Erythroblast (primary cell): ENCODE measurements at places on chromosomes 12 and 14.

DNA sequence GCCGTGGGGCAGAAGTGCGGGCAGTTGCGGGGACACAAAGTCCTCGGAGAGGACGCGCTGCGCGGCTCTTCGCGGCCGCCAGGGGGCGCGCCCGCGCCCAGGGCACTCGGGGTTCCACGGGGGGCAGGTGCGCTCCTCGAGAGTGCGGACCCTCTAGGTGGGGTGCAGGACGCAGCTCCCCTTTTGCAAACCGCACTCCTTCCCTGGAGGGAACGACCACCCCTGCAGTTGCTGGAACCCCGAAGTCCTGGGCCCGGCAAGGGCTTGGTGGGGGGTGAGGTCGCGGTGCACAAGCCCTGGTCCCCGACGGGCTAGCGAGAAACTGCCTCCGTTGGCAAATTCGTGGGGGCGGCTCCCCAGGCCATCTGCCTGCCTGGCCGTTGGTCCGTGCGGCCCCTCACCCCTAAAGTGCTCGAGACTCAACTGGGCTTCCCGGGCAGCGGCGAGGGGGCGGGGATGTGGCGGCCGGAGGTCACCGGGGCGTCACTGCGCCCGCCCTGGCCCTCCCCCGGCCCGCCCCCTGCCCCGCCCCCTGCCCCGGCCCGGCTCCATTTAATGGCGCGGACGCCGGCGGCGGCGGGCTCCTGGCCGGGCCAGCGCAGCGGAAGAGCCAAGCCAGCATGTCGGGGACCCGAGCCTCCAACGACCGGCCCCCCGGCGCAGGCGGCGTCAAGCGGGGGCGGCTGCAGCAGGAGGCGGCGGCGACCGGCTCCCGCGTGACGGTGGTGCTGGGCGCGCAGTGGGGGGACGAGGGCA lies at the start of gene ADSS1:
Gene ADSS1 (plus strand): TSS at position 579 of the 756 bp plus-strand sequence. CDS start 42 bp downstream, at position 621.
- DNase-seq = peak; percentile 81

GRCh38 chr14:31388687-31389413 lies 31.5 kb downstream of the HEATR5A start:
- no peak for DNase-seq

DNA sequence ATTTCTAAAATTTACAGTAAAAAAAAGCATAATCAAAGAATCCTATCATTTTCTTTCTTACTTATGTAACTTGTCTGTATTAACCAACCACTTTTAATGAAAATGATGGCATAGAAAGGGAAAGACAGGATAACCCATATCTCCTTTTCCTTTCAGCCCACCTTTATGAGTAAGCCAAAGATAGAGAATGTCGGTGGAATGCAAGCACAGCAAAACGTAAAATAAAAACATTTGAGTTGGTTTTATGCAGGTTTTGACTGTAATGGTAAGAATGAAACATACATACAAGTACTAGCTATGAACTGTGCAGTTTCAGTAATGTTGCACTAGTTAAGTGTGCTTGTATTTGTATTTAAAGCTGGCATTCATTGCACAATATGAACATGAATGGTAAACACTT lies 360.3 kb downstream of the FOXG1 start:
- DNase-seq = no peak

DNA sequence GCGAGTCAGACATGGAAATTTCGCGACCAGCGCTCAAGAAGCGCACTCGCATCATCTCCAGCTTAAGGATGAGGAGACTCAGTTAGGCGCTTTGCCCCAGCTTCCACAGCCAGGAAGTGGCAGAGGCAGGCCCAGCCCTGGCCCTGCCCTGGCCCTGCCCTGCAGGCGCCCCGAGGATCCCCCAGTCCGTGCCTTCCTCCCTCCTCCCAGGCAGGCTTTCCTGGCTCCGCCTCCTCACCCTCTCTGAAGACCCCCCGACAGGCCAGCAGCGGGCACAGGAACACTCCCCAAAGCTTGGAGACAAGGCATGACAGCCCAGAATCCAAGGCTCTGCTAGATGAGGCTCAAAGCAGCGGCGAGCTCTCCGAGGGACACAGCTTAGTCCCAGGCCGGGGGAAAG lies 25.1 kb downstream of the UBR7 start:
- DNase-seq = no peak

DNA sequence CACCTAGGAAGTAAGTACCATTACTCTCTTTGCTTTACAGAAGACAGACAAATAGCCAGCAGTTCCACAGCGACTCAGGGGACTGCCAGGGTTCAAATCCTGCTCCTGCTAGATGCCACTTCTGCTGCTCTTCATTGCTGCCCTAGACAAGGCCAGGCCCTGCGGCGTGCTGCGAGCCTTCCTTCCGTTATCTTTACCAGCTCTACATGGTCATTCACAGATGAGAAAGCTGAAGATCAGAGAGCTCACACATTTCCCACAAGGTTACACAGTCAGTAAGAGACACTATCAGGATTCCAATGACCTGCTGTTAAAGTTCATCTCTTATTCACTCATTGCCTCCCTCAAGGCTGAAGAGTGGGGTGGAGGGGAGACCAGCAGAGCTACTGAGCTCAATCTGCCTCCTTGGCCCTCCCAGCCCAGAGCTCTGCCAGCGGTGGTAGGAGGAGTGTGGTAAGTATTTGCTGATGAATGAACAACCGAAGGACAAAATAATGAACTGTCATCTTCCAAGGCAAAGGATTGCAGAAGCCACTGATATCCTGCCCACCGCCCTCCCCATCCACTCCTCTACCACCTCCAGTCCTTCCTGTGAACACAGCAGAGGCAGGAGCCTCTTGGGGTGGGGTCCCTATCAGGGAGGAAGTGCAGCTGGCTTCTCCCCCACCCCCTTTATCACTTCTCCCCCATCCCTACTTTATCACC lies 14.6 kb upstream of the HDAC7 start:
- peak; percentile 82 for DNase-seq

GRCh38 chr12:78759367-78759766 lies 105.2 kb upstream of the SYT1 start:
- peak; percentile 7 for DNase-seq

DNA sequence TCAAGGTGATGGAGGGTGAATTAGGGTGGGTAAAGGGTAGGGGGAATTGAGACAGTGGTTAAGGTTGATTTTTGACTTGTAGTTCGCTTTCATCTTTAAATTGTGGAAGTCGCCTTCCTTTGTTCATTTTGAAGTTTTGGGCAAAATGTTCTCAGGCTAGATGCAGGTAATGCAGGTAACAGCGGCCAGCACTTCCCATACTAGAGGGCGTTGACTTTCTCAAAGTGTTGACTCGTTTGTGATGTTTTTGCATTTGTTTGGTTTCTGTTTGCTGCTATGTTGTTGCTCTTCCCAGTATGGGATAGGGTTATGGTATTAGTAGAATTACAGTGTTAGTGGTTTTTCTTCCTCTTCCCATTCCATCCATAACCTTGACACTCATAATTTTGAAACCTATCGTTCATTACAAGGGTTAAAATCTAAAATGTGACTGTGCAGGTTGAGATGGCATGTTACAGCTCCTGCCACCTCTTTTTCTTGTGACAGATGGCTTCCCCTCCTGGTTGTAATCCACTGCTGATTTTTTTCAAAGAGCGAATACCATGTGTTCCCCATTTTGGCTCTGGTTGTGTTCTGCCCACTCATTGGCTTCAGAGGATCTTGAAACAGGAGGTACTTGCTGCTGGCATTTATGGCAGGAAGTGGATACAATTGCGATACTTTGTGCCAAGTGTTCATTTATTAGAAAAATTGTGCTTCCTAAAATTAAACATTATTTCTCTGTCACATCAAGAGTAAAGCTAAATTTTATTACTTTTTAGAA lies 57.1 kb downstream of the ERC1 start:
- no peak for DNase-seq

DNA sequence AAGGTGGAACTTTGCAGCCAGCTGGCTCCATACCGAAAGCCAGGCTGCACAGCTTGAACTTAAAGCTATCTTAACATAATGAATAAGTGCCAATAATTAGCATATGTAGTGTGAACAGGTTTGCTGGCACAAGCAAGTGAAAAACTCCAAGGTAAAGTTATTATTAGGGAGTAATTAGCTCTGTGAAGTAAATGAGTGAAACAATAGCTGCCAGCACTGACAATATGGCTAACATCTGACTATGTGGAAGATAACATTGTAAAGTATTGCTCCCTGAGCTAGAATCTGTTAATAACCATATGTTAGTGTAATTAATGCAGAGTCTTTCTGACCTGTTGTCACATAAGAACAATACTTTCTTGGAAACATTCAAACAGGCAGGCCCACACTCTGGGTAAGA lies 246.4 kb downstream of the SOX5 start:
- DNase-seq = no peak

GRCh38 chr14:59688224-59689170 lies 111.9 kb upstream of the CCDC175 start:
- DNase-seq = peak; percentile 51

GRCh38 chr12:52370926-52371608 lies 3.8 kb upstream of the KRT85 start:
- DNase-seq = no peak

DNA sequence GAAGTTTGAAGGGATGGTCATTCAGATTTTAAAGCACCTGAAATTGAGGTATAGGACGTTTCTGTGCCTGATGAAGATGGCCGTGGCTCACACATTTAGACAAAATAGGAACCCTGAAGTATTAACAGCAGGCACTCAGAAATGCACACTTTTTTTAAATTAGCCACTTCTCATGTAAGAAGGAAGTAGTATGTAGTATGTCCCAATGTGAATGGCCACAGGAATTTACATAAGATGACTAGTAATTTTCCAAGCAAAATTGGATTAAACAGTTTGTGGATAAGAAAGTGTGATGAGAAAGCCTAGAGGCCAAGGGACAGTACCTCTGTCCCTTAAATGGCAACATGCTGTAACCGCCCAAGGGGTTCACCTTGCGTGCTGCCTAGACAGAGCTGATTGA lies 1.8 kb upstream of the MIS18BP1 start:
- no peak for DNase-seq

DNA sequence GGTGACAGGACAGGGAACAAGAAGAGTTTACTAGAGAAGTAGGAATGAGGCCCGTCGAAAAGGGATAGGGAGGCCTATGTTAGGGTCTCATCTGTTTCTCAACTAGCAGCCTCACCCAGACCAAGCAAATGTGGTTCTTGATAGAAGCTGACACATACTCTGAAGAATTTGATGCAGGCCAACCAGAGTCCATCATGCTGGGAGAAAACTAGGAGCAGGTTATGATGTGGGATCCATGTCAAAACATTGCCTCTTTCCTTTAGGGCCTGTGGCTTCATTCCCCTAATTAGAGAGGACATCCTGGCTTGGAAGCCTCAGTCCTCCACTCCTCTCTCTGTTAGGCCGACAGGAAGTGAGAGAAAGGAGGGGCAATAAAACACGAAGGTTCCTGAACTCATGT lies 122.8 kb downstream of the NTF3 start:
- DNase-seq = no peak

GRCh38 chr14:20539906-20540305 lies 20.9 kb downstream of the RNASE9 start:
- no peak for DNase-seq
